ENCODE measurements at places on chromosomes 2 and 18.
A peak's percentile ranks its signal among the peaks of the same experiment; 100 is the strongest.

DNA sequence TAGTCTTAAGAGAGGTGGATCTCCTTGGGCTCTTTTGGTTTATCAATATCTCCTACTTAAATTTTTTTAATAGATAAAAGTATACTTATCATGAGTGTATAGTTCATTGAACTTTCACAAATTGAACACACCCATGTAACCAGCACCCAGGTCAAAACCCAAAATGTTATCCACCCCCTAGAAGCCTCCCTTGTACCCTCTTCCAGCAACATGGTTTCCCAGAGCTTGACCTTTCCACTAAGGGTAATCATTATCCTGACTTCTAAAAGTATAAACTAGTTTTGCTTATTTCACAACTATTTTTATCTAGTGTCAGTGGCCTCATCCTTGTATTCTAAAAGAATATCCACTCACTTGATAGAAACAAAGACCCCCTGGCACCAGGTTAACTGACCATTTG, 106.8 kb downstream of the MDH1 start:
- no peak for DNase-seq

DNA sequence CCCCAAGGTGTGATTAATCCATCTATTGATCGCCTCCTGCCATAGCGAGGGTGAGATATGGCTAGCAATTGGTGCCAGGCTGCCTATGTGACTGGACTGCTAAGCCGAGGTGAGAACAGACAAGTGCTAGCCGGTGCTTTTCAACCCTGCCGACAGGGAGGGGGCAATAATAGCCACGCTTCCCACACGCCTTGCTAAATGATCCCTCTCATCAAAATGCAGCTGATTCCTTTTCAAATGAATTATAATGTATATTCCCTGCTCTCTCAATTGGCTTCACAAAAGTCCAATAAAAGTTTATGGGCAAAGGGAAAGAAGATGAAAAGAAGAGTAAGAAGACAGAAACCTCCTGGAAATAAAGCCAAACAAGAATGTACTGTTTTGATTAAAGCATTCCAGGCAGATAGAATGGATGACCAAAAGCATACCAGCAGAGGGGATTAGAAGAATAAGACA, 235.6 kb downstream of the ICOS start:
- DNase-seq = no peak

DNA sequence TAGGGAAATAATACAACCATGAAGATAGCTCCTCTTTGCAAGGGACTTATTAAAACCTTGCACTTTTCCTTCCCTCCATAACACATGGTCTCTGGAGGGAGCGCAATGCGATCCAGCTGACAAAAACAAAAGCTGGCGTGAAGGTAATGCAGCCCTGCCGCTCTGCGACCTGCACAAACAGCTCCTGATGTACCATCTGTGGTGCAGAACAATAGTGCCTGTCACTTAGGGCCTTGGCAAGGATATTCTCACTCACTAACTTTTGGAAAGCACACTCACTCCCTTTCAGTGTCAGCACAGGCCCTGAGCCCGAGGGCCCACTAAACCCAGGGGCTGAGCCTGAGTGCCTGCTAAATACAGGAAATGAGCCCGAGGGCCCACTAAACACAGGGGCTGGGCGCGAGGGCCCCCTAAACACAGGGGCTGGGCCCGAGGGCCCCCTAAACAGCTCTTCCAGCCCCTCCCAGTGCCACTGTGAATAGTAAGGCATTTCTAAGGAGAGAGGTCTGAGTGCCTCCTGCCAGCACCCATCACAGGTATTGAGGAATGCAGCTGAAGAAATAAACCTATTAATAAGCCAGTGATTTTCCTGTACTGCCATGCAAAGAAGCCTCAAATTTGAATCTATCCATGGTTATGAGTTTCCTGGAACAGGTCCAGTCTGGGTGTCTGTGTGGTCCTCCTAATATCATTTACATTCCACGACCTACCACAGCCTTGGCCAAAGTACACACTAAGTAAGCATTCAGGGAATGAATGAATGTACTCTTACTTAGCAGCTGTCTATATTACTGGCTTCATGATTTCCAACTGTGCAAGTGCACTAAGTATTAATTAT, 9.3 kb downstream of the L3MBTL4 start:
- no peak for DNase-seq

- peak; percentile 1 for DNase-seq
These were observed 381.6 kb downstream of the SUCLG1 start for GRCh38 chr2:84077496-84077895.

DNA sequence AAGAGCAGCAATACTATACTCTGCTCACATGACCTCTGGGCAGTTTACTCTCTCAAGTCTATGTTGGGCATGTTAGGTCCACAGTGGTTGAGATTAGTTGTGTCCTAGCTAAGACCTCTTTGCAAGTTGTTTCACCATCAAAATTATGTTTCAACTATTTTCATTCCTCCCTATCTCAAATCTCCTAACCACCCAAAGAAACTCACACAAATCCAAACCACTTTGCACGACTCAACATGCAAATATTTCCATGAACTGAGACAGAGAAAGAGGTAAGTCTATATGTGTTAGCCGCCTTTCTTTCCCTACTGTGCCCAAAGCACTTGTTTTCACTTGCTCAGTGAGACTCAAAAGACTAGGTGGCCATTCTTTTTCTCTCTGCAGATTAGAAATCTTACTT, 546.8 kb downstream of the TNS1 start:
- DNase-seq = no peak

DNA sequence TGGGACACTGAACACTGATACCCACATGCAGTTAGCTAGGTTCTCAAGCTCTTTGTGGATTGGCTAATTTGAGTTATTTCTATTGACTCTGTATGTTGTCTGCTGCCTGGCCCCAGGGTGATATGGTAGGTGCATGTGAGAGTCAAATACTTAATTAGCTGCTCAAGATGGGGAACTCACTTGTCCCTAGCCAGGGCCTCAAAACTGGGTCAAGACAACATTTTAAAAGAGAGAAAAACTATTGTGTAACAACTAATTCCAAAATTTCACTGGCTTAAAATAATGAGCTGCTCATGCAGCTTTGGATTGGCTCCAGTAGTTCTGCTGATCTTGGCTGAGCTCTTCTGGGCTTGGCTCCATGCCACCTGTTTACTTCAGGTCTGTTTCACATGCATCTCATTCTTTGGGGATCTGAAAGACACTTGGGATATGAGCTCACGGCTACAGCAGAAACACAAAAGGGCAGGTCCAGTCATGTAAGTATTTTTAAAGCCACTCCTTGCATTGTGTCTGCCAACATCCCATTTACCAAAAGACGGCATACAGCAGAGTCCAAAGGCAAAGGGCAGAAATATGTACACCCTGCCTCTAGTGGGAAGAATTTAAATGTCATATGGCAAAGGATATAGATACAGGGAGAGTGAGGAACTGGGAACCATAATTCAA, 716.8 kb downstream of the SUCLG1 start:
- DNase-seq = no peak

GRCh38 chr2:150591496-150592285, 104.2 kb upstream of the RND3 start:
- no peak for DNase-seq

DNA sequence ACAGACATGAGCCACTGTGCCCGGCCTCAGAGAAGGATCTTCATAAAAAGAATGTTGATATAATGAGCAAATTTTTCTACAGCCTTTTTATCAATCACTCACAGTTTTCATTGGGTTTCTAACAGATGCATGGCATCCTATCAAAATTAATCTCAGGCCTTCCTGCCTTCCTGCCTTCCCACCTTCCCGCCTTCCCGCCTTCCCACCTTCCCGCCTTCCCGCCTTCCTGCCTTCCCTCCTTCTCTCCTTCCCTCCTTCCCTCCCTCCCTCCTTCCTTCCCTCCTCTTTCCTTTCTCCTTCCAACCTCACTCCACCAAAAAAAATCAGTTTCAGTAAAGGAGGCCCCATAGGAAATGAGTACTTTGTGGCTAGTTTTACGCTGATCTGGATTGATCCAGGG, 48.4 kb downstream of the CARF start:
- no peak for DNase-seq

GRCh38 chr18:21777814-21778213, 37.2 kb downstream of the MIB1 start:
- DNase-seq = no peak

DNA sequence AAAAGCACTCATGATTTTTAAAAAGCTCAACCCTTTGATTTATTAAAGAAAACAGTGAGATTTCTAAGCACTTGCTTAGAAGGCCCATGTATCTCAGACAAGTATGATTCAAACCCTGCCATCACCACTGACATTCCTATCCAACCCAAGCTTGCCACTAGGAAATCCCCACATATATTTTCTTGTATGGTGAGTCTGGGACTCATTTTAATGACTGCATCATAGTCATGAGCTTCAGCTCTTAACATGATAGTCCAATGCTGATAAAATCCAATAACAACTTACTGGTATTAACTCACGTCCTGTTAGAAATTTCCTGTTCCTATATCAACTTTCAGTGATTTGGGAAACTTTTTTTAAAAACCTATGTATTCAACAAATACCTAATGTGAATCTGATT, 39.4 kb upstream of the NCKAP5 start:
- DNase-seq = no peak

DNA sequence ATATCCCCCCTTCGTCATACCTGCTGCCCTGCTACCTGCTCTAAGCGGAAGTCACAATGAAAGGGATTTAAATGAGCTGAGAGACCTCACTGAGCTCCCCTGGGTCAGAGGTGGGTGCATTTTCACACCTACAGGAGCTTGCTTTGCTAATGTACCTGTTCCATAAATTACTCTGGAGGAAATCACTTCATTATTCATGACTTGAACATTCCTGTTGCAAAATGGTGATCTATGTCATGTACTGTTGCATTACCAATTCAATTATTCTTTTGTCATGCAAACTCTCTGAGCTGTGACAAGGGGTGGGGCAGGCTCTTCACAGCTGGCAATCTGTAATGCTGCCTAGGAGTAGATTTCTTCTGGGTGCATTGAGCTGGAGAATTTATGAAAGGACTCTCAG, 761.3 kb downstream of the TSN start:
- no peak for DNase-seq

DNA sequence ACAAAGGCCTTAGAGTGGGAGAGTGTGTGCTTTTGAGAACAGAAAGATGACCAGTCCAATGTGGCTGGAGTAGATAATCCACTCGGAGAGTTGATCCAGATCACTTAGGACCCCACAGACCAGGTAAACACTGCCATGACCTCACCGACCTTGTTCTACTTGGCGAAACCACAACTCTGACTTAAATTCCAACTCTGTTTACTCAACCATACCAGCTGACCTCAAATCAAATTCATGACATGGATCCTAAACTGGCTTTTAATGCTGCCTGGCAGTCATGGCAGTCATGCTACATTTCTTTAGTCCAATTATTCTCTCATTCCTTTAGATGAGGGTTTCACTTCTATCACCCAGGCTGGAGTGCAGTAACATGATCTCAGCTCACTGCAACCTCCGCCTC, 347.1 kb upstream of the FAM98A start:
- no peak for DNase-seq

Measured in stimulated activated CD4-positive, alpha-beta T cell treated with anti-CD3 and anti-CD28 coated beads, Interleukin-2, amount 100 ng/mL, for 48 hours (primary cell).